ENCODE measurements at places on chromosomes 3 and 15.

DNA sequence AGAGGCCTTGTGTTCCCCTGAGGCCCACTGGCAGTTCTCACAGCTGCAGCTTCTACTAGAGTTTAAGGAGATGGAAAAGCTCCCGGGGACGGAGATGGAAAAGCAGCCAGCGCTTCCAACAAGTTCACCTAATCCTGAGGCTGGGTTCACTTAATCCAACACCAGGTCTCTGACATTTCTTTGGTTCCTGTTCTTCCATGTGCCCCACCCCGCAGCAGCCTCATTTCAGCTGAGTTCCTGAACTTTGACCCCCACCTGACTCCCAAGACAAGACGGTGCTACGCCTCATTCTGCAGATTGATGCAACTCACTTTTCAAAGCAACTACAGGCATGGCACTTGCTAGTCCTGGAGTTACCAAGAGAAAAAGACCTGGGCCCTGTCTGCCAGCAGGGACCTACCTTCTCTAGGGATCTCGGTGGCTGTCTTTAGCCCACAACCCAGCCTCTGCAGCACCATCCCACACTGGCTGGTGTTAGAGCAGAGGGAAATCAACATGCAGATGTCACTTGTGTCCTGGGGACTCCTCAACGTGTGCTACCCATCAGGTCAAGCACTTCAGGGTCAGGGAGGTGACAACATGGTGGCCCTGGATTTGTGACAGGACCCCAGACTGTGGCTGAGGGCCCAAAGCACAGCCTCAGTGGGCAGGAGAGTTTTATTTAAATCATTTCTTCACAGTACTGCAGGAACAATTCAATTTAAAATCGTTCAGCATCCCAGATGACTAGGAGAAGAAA lies 406.1 kb downstream of the VPS13C start:
- no peak for DNase-seq

- DNase-seq, result no peak
Measured at GRCh38 chr15:29377161-29377560, 107.5 kb upstream of the NSMCE3 start.

DNA sequence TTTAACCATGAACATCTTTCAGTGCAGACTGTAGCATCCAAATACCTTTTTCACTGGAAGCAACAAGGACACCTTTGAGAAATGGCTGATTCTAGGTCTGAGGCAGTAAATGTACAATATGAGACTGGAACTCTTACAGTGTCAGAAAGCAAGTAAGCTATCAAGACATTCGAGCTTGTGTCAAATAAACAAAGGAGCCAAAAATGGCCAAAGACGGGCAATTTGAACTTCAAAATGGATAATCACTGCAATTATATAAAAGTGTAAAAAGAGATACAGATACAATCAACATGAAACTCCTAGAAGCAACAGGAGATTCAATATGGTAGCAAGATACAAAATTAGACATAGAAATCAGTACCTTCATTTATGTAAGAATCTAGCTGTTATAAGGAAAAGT lies 138.5 kb upstream of the CCDC54 start:
- no peak for DNase-seq

- DNase-seq, result no peak
Measured at GRCh38 chr3:183777016-183777618, 48.3 kb downstream of the MAP6D1 start.

- DNase-seq, result no peak
Measured at GRCh38 chr3:65665915-65666314, 372.8 kb downstream of the MAGI1 start.

GRCh38 chr3:86990012-86990733 lies 776 bp downstream of the VGLL3 start:
- no peak for DNase-seq

- no peak for DNase-seq
Measured at GRCh38 chr3:159239059-159239458, 437.2 kb downstream of the MFSD1 start.

- no peak for DNase-seq
Measured at GRCh38 chr15:99997112-99997651, 263.9 kb upstream of the LYSMD4 start.

DNA sequence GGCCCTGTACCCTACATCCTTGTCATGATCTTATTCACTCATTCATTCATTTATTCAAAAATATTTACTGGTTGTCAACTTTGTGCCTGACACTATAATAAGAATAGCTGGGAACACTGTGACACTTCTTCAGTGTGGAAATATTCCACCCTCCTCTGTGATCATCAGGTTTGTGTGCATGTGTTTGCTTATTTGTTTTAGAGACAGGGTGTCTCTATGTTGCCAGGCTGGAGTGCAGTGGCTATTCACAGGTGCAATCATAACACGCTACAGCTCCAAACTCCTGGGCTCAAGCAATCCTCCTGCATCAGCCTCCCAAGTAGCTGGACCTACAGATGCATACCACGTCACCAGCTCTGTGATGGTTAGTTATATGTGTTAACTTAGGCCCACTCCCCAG lies 50.0 kb upstream of the PLCL2 start:
- no peak for DNase-seq
